NCI-H146 (cell line): ENCODE measurements at places on chromosomes 1 and 21.

GRCh38 chr21:36524477-36524876 lies 44.6 kb upstream of the CLDN14 start:
- DNase-seq = no peak

- peak; percentile 16 for DNase-seq
Measured at GRCh38 chr1:229147072-229147471, 123.8 kb upstream of the RAB4A start.

- DNase-seq = no peak
Measured at GRCh38 chr1:212970085-212970484, 19.7 kb downstream of the VASH2 start.

DNA sequence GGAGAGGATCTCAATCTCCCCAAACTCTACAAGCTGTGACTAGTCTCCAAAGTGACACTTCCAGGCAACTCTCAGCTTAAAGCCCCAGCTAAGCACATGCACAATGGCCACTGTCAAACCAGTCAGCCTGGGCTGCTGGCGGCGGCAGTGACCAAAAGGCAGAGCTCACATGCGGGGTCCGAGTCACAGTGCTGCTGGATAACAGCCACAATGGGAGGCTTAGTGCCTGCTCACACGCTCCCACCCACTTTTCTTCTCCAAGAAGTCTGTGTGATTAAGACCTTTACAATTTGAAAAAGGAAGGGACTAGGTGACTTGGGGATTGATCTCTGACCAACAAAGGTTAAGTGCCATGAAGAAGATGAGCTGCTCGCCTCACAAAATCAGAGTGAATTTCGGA lies 16.8 kb downstream of the RIPK4 start:
- DNase-seq = no peak

- DNase-seq = peak; percentile 16
Measured at GRCh38 chr1:7642781-7643529, 128.1 kb upstream of the VAMP3 start.
